ENCODE measurements at places on chromosomes 6 and 20.
A peak's percentile ranks its signal among the peaks of the same experiment; 100 is the strongest.

DNA sequence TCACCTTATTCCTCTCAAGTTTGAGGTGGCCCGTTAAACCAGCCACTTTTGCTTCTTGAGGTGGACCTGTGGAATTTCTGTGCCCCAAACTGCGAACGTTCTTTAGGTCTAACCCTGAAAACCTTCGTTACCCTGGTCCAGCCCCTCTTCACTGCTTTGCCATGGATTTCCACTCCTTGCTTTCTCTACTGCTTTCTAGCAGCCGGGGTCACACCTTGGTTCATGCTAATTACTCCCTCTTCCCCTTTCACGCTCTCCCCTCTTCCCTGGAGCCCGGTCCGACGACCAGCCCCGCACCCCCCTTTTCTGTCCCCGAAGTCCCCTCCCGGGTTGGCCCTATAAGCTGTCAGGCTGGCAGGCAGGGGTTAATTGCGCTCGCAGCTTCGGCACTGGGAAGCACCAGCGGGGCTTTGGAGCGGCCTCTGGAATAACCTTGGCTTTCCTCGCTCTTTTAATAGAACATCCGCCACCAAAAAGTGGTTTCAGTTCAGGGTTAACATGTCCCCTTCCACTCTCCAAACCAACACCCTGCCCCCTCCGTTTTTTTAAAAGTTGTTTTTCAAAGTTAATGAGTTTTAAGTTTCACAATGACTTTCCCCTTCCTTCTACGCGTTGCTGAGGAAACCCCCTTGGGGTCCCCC lies 1.4 kb upstream of the HIVEP1 start:
- DNase-seq, result peak; percentile 48

DNA sequence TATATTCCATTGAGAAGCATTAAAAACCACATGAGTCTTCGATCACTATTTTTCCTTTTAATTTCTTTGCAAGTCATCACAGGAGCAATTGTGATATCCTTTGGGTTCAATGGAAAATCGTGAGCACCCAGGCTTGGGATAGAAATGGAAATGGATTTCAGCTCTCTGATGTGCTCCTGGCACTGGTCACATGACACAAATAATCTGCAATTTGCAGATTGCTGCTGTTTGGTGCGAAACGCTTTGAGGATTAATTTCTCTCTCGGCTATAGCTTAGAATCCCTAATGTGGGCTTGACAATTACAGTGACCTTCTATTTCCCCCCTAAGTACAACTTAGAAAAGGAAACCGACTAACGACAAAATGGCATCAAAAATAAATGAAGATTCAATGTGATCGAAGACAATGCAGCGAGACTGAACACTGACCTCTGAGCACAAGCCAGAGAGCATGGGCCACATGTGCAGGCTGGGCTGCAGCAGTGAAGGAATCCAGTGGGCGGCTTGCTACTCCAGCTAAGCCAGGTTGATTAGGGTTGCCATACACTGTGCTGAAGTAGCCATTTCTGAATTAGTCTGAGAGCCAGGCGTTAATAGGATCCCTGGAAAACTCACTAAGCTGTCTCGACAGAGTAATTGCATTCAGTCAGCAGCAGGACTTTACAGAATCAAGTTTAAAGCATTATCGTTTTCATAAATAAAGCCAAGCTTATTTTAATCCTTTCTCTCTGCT lies 301.8 kb upstream of the AGPAT4 start:
- no peak for DNase-seq

DNA sequence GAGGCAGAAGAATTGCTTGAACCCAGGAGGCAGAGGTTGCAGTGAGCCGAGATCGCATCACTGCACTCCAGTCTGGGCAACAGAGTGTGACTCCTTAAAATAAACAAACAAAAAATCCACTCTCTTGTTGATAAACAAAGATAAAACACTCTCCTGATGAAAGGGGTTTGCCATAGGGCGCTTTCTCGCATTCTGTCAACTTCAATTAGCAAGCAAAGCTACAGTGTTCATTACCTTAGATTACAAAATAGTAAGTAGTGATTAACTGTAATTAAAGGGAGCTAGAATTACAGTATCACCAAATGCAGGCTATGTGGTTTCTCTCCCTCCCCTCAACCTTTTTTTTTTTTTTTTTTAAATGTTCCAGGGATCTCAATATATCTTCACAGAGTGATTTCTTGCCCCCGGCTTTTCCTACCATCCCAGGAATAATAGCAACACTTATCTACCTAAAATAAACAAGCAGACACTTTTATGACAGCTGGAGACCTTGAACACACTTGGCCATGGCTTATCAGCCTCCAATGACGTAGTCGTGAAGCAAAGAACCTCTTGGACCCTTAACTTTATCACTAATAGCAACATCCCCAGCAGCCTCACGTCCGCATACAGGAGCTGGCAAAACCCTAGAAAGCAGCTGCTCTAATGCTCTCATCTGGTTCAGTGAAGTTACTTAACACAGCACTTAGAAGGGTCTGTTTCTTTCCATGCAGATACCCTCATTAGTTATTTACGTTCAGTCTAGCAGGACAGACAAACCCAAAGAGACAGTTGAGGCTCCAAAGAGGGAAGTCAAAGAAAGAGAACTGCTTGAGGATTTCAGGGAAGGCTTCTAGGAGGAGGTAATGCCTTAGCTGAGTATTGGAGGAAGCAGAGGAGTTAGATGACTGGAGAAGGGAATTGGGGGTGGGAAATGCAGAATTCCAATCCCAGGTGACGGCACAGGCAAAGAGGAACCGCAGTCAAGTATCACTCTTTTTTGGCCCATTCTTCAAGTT lies 37.9 kb upstream of the NEDD9 start:
- no peak for DNase-seq

DNA sequence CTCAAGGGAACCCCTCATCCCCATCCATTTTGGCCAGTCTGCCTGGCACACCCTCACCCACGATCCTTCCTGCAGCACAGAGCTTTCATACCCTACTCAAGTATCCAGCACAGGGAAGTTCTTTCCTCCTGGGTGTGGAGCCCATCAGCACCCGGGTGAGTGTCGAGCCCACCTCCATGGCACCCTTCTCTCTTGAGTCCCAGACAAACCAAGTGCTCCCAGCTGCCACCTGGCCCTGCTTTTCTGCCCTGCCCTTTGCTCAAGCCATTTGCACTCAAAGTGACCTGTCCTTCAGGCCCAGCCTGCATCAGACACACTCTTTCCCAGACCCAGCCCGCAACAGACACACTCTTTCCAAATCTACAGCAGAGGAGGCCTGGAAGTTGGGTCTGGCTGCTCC lies 257.2 kb downstream of the DLL1 start:
- no peak for DNase-seq

DNA sequence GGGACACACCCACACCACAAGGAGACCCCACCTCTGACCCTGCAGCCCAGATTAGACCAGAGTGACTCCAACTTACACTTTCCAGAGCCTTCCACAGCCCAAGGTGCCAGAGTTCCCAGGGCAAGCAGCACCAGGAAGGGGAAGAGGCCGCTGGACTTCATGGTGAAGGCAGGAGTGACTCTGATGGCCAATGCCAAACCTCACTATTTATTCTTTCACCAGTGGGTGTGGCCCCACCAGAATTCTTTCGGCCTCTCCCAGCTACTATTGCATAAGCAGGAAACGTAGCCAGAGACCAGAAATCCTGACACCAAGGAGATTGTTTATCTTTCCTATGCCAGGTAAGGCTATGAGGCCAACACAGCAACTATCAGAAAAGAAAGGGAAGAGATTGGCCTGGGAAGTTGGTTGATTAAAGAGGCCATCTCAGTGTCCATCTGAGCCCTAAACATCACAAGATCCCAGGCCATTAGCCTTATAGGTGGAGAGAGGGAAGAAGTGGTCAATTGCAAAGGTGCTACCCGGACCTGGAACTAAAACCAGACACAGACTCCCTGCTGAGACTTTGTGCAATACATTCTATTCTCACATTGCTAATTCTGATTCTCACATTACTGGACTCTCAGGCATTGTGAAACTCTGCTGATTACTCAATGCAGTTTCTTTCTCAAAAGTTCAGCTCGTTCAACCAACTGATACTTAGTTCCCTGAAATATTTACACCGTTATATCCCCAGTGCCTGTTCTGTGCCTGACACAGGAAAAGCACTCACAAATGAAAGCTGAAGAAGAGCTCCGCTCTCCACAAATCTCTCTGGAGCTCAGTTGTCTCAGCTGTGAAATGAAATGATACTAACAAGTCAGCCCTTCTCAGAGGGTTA lies at the start of gene SLPI:
Gene SLPI (minus strand): TSS at position 182 of the 880 bp plus-strand sequence. CDS start 21 bp downstream, at position 161.
- peak; percentile 37 for DNase-seq

DNA sequence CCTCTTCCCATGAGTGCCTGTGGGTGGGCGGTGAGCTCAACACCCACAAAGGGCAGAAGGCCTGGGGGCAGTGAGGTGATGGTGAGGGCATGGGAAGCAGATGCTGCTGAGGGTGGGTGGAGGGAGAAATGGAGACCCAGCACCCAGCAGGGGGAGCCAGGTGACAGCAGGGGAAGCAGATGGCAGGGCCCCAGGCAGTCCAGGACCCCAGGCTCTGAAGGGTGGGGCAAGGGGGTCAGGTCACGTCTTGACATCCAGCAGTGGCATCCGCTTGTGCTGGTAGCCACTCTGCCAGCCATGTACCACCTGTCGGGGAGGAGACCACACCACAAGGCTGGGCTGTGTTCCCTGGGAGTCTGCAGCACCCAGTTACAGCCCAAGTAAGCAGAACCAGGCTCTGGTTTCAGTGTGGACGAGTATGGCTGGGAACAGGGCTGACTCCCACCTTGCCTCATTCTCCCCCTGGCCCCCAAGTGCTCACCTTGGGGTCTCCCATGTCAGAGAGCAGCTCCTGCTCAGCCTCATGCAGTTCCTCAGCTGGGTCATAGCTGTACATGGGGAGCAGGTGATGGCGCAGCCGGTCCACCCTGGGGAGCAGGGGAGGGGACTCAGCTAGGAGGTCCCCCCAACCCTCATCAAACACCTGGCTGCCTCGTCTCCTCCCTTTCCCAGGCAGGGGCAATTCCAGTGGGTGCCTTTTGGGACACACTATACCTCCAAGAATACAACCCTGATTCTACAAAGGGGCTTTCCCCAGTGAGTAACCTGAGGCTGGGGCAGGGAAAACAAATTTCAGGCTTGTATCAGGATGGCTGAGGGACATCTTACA lies 2.0 kb downstream of the SMIM29 start:
- DNase-seq, result no peak

GRCh38 chr20:51129147-51129776 lies 106.4 kb upstream of the KCNG1 start:
- DNase-seq, result no peak

- DNase-seq, result no peak
Observed at GRCh38 chr6:106122306-106122918, 36.3 kb downstream of the PRDM1 start.

GRCh38 chr6:154407440-154407839 lies 50.8 kb upstream of the IPCEF1 start:
- DNase-seq, result no peak

DNA sequence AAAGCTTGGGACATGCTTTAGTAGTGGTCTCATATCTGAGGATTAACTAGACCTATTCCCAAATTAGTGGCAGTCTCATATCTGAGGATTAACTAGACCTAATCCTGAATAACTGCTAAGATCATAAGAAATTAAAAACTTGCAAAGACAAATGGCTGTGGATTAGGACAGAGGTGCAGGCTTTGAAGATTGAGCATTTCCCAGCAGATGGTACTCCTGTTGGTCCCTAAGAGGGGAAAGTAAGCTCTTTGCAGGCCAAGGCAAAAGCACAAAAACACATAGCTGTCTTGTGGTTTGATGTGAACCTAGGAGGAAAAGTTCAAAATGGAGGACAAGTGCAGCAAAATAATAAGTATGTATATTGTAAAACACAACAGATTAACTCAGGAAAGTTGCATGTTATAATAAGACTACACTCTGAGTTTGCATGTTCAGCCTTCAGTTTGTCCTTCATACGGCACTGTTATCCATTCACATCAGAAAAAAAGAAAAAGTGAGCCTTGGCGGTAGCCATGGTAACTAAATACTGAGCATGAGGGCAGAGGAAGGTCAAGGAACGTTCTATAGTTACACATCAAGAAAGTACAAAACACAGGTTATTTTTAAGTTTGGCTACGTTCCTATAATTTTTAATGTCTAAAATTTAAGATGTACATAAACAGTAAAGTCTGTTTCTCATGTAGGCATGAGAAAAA lies 62.8 kb downstream of the FILIP1 start:
- no peak for DNase-seq

DNA sequence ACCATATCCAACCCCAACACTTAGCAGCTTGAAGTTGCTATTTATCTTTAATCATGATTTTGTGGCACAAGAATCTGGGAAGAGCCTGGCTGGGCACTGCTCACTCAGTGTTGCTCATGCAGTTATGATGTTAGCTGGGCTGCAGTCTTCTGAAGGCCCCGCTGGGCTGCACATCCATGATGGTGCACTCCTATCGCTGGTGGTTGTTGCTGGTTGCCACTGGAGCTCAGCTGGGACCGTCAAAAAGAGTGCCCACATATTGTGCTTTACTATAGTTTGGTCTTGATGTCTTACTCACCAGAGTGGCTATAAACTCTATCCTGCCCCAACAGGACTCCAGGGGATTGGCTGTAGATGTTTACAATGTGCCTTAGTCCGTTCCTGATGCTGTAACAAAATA lies 137.8 kb downstream of the PCSK2 start:
- no peak for DNase-seq

DNA sequence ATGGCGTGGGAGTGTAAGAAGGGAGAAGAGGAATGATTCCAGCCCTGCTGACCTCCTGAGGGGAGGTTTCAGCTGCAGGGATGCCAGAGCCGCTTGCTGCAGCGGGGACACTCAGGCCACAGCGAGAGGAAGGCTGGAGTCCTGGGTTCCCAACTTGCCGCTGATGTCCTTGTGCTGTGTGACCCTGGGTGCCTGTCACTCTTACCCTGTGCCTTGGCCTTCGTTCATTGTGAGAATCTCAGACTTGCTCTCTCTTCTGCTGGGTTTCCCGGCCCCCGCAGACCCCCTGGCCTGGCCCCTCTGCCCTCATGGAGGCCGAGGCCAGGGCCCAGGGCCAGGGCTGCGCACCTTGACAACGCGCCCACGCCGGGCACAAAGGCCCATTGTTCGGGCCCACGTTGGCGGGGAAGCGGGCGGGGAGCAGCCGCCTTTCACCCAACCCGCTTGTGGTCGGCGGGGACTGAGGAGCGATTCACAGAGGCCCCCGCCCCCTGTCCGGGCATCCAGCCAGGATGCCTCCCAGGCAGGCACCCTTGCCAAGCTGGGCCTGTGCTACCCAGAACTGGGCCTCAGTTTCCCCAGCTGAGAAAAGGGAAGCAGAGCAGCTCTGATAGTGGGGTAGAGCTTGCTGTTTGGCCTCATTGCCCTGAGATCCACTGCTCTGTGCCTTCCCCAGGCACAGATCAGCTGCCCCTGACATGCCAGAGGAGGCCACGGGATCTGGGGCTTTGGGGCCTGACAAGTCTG lies 52.4 kb downstream of the CEBPB start:
- DNase-seq, result peak; percentile 44

GRCh38 chr6:209432-210103 lies 82.7 kb upstream of the DUSP22 start:
- no peak for DNase-seq

- no peak for DNase-seq
Observed at GRCh38 chr6:12114055-12114503, 102.0 kb downstream of the HIVEP1 start.

- no peak for DNase-seq
Observed at GRCh38 chr6:21971541-21971940, 325.3 kb downstream of the PRL start.

Data from kidney glomerular epithelial cell (primary cell).